ENCODE measurements at places on chromosomes 11 and 22.
A peak's percentile ranks its signal among the peaks of the same experiment; 100 is the strongest.

DNA sequence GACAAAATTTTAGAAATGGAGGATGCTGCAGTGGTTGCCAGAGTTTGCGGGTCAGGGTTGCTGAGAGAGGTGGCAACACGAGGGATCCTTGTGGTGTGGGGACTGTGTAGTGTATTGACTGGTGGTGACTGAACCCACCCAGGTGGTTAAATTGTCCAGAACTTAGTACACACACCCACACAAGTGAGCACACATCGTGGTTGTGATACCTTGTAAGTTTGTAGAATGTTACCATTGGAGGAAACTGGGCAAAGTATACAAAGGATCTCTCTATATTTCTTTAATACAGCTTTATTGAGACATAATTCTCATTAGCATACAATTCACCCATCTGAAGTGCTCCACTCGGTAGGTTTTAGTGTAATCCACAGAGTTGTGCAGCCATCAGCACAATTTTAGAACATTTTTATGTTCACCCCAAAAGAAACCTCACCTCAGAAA, 56.1 kb downstream of the MED15 start:
- peak; percentile 39 for DNase-seq

DNA sequence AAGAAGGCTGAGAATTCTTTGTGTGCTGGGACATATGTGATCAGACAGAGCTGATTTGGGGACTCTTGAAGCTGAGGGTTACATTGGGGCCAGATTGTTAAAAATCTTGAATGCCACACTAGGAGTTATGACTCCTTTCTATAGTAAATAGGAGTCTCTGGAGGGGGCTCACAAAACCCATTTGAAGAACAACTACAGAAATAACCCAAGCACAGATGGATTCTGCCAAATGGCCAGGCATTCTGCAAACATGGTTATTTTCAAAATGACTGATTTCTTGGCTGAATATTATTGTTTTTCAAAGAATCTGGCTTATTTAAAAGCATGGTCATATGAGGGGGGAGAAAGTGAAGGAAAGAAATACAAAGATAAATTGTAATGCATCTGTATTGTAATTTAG, 625.5 kb upstream of the TENM4 start:
- no peak for DNase-seq

DNA sequence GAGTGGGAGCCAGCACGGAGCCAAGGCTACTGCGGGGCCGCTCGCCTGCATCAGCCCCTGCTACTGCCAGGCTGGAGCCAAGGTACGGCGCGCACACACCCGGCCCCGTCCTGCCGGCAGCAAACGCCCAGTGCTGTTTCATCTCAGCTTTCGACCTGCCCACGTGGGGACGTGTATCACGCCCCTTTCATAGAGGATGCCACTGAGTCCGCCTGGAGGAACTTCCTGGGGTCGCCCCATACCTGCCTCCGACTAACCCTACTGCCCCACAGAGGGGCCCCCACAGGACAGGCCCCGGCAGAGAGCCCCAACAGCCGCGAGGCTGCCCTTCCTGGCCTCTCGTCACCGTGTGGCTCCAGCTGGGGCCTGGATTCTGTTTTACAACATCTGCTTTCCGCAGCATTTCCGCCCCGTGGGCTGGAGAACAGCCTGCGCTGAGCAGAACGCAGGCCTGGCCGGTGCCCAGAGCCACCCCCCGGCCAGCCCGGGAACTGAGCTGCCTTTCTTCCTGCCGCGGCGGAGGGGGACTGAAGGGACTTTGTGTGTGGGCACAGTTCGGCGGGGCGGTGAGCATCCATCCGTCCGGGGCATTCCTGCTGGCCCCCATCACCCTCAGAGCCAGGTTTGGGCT, 22.9 kb upstream of the ARHGAP8 start:
- DNase-seq: peak; percentile 25

- DNase-seq: peak; percentile 37
Observed at GRCh38 chr22:31104869-31105268, 2.5 kb downstream of the SELENOM start.

- DNase-seq: no peak
Observed at GRCh38 chr22:36918586-36919284, 5.3 kb downstream of the CSF2RB start.

DNA sequence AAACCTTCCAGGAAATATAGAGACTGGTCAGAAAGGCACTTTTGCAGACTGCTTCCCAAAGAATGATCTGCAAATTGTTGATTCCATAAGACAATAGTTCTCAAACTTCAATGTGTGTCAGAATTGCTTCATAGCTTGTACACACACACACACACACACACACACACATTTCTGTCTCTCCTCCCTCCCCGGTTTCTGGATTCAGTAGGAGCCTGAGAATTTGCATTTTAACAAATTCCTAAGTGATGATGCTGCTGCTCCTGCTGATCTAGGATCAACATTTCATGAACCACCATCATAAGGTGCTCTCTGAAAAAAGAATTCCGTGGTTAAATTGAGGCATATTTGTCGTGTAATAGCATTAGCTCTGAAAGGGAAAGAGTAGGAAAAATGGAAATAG, 35.3 kb upstream of the FZD4 start:
- DNase-seq: no peak

DNA sequence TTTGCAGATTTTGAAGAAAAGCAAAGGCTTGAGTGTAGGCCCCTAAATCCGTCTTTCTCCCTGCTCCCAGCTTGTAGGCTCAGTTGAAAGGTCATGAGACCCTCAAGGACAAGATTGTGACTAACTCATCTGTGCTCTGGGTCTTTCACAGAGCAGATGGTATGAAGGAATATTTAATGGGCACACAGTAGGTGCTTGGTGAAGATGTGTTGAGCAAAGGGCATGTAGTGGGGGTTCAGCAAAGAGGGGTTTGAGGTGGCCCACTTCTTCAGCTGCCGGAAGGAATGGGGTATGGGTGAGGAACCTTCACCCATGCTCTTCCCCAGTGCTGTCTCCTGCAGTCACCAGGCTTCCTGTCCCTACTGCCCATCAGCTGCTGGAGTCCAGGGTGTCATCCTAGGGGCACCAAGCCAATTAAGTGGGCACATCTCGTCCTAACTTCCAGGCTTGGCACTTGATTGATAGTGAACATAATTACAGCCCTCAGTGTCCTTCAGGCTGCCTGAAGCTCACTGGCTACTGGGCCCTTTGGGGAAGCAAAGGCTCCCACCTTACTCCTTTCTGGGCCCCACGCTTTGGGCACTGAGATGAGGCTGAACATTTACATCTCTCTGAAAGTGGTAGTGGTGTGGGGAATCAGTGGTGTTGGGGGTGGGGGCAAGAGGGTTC, 15.0 kb downstream of the DGAT2 start:
- no peak for DNase-seq

DNA sequence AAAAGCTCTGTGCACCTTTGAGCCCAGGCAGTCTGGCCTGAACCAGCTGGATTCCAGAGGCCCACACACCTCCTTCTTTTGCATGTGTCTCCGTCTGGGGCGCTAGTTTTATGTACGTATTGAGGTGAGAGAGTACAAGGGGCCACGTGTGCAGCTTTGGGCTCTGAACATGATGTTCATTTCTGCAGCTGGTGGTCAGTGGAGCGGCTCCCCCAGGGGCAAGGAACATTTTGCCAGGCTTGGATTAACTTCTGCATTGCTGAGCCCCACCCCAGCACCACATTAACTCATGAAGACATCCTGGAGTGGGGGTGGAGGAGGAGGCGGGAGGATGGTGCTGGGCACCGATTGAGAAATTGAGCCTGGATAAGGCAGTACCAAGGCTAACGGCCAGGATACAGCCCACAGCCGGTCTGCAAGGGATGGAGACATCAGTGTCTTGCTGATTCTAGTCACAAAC, 13.8 kb downstream of the USP2 start:
- no peak for DNase-seq

DNA sequence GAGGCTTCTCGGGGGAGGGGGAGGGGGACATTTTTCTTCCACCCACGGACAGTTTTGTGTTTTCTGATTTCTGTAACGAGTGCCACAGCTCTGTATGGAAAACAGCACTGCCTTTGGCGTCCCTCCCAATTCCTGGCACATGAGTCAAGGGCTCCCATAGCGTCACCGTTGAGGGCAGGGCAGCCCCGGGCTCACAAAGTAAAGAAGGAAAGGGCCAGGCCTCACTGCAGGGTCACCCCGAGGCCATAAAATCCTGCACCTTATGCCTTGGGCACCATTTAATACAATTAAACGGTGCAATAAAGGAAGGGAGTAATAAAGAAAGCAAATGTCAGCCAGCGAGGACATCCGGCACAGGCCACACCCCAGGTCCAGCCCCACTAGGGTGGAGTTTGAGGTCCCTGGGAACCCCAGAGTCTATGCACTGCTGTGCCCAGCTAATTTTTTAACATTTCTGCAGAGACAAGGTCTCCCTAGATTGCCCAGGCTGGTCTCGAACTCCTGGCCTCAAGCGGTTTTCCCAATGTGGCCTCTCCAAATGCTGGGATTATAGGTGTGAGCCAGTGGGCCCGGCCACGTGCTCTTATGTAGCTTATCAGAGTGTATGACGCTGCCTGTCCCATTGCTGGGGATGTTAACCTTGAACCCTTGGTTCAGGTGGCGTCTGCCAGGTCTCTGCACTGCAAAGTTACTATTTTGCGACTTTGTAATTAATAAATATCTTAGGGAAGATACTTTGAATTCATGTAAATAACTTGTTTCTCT, 13.6 kb upstream of the MUC2 start:
- DNase-seq: no peak

DNA sequence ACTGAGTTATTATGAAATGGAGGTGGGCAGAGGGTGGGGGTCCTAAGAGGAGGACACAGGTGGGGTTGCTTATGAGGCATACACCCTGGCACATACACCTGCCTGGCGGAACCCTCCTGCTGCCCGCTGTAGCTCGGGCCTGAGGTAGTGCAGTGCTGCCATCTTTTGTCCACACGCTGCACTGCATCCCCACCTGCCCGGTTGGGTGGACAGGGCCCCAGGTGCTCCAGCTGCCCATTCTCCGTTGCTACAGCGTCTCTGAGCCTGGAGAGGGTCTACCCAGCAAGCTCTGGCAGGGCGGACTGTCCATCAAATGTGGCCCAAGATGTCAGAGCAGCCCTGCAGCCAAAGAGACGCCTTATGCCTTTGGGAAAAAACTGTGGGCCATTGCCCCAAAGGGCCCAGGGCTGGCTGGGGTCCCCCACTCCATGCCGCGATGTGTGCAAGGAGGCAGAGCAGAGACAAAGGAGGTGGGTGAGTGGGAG, 131.2 kb downstream of the BUD13 start:
- DNase-seq: peak; percentile 51

DNA sequence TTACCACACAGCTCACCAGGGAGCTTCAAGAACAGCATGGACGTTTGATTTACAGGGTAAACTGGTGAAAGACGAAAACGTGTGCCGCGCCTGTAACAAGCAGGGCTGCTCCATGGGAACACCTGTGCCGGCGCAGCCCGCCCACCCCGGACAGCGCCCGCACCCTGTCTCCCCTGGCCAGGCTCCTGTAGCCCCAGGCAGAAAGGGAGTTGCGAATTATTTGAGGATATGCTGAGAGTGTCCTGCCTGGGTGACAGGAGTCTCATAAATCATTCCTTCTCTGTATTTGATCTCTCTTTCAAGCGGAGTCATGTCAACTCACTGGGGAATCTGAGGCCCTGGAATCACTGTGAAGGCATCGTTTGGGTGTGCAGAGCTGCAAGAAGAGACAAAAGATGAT, 804.3 kb downstream of the OPCML start:
- no peak for DNase-seq

GRCh38 chr11:14529951-14530350, 9.8 kb upstream of the PSMA1 start:
- no peak for DNase-seq

GRCh38 chr22:35540595-35541253, at the start of gene RASD2:
Gene RASD2 (plus strand): TSS chr22:35540831. CDS start chr22:35546810, 5,979 bp downstream.
- DNase-seq: peak; percentile 64

DNA sequence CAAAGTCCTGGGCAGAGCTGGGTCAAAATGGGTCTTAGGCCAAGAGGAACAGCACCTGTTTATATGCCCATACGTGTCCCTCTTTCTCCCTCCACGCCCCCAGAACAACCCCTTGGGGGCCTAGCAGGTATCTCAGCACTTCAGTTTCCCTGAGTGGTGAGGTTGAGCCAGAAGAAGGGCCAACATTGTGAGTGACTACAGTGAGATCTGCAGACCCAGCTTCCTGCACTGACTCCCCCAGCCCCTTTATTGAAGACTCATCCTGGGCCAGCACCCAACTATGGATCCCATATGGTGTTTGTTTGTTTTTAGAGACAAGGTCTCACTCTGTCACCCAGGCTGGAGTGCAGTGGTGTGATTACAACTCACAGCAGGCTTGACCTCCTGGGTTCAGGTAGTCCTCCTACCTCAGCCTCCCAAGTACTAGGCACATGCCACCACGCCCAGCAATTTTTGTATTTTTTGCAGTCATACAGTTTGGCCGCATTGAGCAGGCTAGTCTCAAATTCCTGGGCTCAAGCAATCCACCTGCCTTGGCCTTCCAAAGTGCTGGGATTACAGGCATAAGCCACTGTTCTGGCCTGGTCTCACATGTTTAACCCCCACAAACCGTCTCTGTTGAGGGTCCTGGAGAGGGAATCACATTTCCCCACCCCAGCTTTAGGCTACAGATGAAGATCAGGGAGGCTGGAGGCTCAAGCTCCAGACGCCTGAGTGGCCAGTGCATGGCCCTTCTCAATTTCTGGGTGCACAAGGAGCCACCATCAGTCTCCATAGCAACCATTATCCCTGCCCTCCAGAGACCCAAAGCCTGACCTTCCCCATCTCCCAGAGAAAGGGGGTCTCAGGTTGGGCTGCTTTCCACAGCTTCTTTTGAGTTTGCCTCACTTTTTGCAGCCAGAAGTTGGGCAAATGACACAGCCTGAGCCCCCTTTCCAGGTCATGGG, 1.7 kb upstream of the LARGE2 start:
- DNase-seq: no peak

DNA sequence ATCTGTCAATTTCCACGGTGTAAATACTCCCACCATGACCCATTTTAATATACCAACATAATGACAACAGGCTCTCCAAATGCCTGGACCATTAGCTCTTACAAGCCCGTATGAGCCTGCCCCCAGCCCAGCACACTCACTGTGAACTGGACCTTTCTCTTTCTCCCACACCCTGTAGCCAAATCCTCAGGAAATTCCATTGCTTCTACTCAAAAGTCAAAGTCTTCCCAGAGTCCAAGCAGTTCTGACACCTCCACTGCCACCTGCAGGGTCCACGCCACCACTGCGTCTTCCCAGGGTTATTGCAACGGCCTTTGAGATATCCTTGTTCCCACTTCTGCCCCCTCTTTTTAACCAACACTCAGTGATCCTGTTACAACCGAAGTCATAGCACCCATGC, 110.1 kb upstream of the ASPHD2 start:
- no peak for DNase-seq

GRCh38 chr22:47174096-47174495, 411.6 kb downstream of the TBC1D22A start:
- no peak for DNase-seq

- peak; percentile 6 for DNase-seq
Observed at GRCh38 chr11:35615921-35616900, 2.0 kb upstream of the FJX1 start.

GRCh38 chr11:83600661-83601060, 314.5 kb upstream of the CCDC90B start:
- DNase-seq: no peak

DNA sequence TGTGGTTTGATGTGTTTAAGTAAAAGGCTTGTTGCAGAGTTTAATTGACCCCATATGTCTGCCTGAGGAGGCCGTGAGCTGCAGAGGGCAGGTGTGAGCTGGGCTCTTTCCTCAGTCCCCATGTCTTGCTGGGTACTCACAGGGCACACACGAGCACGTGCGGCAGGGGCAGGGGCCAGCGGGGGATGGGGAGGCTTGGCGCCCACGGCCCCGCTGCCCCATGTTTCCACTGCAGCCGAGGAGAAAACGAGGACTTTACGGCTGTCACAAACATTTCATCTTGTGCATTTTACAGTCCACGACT, 24.7 kb upstream of the CCDC188 start:
- no peak for DNase-seq
